ENCODE measurements at places on chromosomes 2 and 18.
A peak's percentile ranks its signal among the peaks of the same experiment; 100 is the strongest.

DNA sequence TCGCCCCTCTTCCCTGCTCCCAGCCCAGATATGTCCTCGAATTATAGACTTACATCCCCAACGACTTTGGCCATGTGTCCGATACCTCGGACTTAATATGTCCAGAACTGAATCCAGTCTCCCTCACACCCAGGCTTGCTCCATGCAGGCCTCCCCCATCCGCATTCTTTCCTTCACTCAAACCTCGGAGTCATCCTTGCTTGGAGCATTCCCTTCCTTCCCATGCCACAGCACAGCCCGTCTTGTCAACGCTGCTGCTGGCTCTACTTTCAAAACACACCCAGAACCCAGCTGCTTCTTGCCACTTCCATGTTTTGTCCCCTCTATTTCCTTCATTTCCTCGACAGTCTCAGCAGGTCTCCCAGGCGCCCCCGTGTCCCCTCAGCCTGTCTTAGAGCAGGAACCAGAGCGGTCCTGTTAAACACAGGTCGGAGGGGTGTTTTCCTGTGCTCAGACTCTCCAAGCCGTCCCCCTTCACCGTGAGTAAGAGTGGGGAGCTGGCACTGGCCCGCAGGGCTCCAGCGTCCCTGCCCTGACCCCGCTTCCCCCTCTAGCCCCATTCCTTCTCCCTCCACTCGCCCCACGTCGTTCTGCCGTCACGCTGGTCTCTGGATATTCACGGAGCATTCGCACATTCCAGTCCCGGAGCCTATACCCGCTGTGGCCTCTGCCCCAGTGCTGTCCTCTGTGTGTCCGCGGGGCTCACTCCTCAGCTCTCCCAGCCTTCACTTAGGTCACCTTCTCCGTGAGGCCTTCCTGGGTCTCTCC is 54.4 kb downstream of the VAPA start:
- DNase-seq = no peak

- no peak for DNase-seq
Observed at GRCh38 chr2:237669628-237670392, 42.4 kb downstream of the LRRFIP1 start.

DNA sequence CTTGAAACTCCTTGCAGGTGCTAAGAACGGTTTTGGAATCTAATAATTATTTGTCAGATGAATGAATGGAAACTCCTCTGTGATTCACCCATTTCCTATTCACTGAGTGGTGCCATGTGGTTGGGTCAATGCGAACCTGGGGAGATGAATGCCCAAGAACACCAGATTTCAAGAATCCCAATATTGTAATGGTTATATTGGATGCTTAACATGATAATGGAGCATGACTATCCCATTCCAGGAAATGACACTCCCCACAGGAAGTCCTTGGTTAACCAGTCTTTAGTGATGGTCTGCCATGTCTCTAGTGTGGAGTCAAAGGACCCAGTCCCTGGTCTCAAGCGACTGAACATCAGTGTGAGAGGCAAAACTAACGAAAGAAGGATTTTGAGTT is 67.9 kb upstream of the ST3GAL5 start:
- no peak for DNase-seq

- no peak for DNase-seq
Observed at GRCh38 chr2:107303964-107304363, 418.0 kb upstream of the ST6GAL2 start.

DNA sequence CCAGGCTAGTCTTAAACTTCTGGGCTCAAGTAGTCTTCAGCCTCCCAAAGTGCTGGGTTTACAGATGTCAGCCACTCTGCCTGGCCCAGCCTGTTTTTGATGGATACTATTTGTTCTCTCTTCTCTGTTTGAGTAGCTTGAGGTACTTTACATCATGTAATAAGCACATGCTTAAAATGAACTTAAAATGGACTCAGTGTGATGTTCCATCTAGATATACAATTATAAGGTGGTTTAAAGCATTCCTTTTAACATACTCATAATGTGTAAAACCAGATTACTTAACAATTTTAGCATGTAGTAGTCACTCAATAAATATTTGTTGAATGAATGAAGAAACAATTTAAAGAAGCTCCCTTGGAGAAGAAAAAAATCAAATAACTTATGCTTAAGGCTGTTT is 9.6 kb downstream of the PTPRM start:
- no peak for DNase-seq

GRCh38 chr2:219309278-219309677 is at the start of gene PTPRN:
Gene PTPRN (minus strand): TSS chr2:219309401. CDS start chr2:219309332, 69 bp downstream.
- no peak for DNase-seq

DNA sequence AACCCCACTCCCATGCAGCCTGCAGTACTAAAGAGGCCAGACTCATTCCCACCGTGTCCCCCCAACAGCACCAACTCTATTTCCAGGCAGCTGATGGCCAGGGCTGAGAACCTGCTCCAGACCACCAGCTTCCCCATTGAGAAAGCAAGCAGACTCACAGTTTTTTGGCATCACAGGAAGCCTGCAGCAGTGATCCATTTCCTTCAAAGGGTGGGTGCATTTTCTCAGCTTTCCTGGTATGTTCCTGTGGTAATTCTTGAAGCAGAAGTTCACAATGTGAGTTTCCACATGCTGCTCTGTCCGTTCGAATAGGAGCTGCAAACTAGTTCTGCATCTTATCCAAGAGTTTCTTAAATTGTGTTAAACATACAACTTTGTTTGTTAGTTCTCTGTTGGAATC is 1249.6 kb upstream of the FAM98A start:
- peak; percentile 74 for DNase-seq

- DNase-seq = no peak
Observed at GRCh38 chr2:105793196-105793975, 48.7 kb downstream of the NCK2 start.

DNA sequence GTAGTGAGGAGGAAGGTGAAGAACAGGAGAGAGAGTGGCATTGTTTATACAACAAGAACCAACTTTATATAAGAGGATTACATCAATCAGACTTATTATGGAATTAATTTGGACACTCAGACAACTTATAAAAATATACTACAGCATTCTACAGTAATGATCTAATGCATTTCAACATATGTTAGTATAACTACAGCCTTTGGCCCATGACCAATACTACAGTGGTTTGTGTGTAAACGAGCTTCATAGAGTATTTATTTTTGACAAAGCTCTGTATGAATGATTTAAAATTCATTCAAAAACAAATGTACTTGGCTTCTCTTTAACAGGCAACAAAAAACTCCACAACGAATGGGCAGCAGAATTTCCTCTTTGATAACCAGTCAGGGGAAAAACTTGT is 72.8 kb downstream of the ZNF521 start:
- DNase-seq = no peak

GRCh38 chr2:151630372-151630771 is 103.9 kb downstream of the NEB start:
- no peak for DNase-seq

DNA sequence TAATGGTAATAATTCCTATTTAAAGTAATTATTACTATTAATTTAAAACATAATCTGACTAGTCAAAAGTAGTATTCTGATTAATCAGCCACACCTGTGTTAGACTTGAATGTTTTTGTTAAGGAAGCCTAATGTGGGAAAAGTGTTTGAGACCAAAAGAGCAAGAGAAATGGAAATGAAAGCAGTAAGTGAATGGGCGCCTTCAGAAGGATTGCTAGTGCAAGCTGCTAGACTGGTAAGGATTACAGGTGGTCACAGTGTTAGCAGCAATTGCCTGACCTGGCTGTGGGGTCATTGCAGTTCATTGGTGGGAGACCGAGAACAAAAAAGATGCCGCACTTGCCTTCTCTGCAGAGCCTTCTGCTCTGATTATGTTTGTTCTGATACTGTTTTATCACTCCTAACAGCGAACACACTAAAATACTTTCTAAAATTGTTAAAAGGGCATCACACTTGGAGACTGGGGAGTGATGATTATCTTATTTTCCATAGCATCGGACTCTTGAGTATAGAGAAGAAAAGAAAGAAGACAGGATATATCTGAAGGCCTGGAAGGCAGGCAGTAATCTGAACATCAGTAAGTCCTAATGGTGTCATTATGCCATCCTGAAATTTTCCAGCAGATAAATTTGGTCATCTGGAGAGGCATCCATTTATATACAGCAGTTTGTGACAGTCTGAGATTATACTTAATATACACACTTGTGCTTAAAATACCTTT is 5.8 kb downstream of the SOCS6 start:
- DNase-seq = no peak

DNA sequence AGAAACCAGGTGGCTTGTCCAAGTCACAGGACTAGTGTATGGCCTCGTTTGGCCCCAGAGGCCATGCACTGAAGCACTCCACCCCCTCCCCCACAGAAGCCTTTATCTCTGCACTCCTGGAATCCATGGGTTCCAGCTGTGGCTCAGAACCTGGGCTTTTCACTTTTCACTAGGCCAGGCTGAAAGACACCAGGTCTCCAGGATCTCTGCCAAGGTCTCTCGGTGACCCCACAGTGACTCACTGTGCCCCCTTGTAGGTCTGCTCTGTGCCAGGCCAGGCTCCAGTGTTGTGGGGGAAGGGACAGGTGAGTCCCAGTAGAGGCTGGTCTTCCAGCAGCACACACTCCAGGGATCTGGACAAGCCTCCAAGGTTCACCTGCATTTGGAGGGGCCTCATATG is 31.0 kb upstream of the GLI2 start:
- DNase-seq = no peak

- DNase-seq = no peak
Observed at GRCh38 chr2:43727634-43728014, 46.2 kb upstream of the DYNC2LI1 start.

GRCh38 chr2:221372159-221372884 is 199.8 kb downstream of the EPHA4 start:
- DNase-seq = no peak

DNA sequence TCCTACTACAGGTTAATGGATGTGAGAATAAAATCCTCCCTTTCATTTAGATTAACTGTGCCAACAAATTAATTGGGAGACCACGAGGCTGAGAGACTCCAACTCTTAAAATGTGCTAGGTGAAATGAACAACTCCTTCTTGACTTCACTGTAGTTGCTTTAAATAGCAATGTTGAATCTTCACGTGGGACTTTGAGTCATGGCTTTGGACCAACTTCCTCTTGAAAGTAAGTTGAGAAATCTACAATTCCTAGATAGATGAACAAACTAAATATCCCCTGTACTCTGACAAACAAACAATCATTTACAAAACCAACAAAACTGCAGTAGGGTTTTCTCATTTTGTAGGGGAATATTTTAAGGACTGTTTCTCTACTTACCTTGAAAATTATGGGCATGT is 291.9 kb upstream of the SPRED2 start:
- DNase-seq = peak; percentile 64
